ENCODE measurements at places on chromosomes 11 and 22.

DNA sequence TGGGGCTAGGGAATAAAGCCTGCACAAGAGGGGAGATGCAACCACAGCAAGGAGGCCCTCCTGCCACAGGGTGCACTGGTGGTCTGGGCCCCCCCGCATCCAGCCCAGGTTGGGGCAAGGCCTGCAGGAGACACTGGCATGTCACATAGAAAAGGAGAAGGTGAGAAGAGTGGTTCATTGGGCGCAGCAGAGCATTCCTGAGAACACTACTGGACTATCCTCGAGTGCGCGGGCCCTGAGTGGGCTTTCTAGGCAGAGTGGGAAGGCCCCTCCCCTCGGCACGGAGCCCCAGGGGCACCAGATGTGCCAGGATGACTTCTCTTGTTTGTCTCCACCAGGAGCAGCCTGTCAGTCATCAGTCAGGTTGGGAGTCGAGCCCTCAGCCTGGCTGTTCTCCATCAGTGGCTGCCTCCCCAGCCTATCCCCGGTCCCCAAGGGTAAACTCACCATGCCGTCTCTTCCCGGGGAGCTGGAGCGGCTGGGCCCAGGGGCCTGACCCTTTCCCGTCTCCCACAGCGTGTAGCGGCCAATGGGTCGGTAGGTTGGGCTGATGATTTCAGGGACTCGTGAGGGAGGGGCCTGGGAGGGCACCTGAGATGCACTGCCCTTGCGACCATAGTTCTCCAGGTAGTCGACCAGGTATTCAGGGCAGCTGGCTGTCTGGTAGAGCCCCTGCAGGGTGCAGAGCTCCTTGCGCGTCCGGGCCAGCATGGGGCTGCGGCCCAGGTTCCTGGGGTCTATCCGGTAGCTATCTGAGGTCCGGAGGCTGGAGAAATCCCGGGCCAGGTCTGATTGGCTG, 9.0 kb downstream of the USP2 start:
- no peak for DNase-seq

DNA sequence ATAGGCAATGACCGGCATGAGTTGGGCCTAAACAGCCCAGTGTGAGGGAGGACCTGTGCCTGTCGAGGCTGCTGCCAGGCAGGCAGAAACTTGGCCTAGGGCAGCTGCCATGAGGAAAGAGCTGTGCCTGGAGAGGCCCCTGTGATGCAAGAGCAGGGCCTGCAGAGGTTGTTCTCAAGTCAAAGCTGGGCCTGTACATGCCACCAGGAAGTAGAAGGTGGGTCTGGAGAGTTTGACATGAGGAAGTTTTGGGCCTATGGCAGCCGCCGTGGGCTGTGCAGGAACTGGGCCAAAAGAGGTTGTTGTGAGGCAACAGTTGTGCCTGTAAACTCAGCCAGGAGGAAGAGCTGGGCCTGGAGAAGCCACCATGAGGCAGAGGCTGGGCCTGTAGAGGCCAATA, 43.2 kb downstream of the OR4C45 start:
- DNase-seq: no peak

- no peak for DNase-seq
Measured at GRCh38 chr22:48327721-48328120, 1500.0 kb downstream of the BRD1 start.

- DNase-seq: no peak
Measured at GRCh38 chr11:59654893-59655292, 13.9 kb downstream of the PATL1 start.

DNA sequence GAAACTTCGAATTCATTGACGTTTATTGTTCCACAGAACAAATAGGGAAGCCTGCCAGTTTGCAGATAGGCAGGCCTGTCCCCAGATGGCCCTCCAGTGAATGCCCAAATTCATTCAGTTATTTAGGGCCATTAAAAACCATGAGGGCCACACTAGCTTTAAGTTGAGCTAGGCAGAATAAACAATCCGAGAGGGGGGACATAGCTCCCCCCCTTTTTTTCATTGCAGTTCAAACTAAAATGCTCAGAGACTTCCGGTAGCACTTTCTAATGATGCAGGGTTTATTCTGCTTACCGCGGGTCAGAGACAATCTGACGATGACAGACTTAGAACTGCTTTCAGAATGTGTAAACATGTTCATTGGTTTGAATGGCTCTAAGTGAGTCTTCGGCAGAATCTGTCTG, 72.0 kb downstream of the ZBTB16 start:
- DNase-seq: no peak

DNA sequence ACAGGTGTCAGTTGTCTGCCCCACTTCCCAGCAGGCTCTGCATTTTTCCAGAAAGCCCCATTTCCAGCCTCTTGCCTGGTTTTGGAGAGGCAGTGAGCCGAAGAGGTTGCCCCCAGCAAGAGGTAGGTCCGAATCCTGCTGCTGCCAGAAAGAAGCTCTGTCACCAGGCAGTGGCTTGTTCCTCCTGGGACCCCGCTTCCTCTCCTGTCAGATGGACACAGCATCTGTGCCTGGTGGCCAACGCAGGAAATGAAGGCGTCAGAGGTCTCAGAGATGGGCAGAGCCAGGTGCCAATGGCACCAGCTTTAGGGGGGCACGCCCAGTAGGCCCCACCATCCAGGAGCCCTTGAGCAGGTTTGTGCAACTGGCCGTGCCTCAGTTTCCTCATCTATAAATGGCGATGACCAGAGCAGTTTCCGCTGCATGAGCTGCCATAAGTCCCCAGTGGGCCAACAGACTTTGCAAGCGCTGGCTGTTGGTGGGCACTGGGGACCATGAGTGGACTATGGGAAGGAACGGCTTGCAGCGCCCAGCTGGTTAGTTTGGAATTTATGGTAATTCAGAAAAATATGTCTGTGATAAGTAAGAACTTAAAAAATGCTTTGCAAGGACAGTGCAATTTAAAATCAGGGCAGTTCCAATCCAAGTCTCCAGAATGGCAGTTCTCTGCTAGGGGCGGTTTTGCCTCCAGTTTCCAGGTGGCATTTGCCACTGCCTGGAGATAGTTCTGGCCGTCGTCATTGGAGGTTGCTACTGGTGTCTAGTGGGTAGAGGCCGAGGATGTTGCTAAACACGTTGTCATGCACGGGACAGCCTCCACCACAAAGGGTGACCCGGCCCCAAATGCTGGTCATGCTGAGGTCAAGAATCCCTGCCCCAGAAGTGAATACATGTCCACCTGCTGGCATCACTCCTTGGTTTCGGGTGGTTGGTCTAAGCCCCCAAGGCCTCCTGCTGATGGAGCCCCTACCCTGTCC, 2.3 kb upstream of the OSBPL5 start:
- DNase-seq: no peak

DNA sequence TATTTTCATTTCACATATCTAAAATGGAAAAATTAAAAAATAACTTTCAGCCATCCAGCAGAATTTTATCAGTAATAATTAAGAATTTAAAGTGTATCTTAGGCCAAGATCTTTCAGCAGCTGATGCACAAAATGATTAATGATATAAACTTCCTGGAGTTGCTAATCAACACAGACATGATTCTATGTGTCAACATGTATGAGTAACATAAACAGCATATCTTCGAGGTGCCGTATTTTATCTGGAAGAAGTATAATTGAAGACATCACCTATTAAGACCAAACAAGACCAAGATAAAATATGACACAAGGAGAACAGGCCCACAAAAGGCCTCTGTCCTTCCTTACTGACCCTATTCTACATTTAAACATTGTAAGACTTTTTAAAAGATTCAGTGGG, 45.2 kb downstream of the SLC5A12 start:
- DNase-seq: no peak

- no peak for DNase-seq
Measured at GRCh38 chr11:35780951-35781860, 118.6 kb downstream of the TRIM44 start.

- DNase-seq: no peak
Measured at GRCh38 chr11:128208329-128209137, 378.8 kb downstream of the ETS1 start.

DNA sequence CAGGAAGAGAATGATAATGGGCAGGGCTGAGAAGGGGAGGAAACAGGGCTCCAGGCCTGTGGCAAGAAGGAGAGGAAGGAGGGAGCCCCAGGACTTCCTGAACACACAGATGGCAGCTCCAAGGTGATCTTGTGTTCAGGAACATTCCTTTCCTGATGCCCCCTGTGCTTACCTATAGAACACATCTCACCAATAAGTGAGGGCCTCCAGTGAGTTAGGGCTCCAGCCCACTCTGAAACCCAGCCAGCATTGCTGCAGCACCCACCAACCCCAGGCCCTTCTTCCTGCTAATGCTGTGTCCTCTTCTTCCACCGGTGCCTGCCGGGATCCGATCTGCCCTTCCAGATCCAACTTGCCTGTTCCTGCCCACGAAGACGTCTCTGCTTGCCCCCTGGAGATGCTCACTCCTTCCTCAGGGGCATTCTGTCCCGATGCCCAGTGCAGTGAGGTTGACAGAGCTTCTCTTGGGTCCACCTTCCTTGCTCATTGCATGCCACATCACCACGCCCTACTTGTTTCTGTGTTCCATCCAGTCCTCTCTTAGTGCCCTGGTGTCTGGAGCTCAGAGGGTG, 17.4 kb downstream of the ANKK1 start:
- no peak for DNase-seq

DNA sequence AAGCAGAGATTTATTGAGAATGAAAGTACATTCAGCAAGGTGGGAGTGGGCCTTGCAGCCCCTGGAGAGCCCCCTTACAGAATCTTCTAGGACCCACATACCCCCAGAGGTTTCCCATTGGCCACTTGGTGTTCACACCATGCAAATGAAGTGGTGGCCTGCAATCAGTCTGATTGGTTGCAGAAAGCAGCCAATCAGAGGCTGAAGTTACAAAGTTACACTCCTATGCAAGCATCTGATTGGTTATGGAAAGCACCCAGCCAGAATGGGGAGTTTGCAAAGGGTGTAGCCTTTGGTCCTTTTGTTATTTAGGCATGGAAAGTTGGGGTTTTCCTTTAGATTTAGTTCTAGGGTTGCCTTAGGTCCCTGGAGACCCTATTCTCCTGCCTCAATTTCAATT, 34.9 kb downstream of the UVRAG start:
- DNase-seq: no peak

- no peak for DNase-seq
Measured at GRCh38 chr11:45815747-45816146, 10.8 kb downstream of the SLC35C1 start.

- no peak for DNase-seq
Measured at GRCh38 chr22:42732081-42732480, 11.4 kb upstream of the A4GALT start.

- DNase-seq: no peak
Measured at GRCh38 chr22:23227380-23227779, 47.1 kb downstream of the BCR start.

DNA sequence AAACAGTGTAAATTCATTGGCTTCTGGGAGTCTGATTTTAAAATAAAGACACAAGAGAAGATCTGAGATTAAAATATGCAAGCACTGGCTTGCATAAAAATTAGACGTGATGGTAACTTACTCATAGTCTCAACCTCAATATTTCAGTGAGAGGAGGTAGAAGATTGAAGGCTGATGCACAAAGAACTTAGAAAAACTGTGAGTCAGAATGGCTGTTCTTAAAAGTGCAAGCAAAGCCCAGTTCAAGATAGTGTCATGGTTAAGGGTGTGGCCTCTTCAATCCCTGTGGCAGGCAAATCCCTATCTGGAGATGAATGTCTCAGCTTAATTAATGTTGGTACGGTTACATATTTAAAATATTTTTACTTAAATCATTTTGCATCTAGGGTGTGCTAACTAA, 33.6 kb upstream of the FIBIN start:
- DNase-seq: no peak

- DNase-seq: no peak
Measured at GRCh38 chr22:36286096-36286957, 33.4 kb downstream of the APOL1 start.

GRCh38 chr11:69278091-69278867, 15.7 kb upstream of the MYEOV start:
- no peak for DNase-seq

GRCh38 chr22:32574411-32574810, 99.8 kb downstream of the FBXO7 start:
- DNase-seq: no peak

DNA sequence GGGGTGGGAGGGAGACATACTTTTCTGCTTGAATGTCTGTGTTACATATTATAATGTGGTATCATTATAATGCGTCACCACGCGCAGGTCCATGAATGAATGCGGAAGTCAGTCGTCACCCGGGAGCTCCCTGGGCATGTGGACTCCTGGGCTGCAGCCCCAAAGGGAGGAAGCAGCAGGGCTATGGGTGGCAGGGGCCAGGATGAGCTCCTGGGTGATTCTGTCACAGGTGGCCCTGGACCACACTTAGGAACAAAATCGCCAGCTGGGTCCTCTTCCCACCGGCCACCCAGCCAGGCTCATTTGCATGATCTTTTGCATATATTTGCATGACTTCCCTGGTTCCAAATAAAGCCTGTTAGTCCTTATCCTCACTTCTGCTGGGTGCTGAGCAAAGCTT, 51.2 kb downstream of the KCNJ4 start:
- no peak for DNase-seq

DNA sequence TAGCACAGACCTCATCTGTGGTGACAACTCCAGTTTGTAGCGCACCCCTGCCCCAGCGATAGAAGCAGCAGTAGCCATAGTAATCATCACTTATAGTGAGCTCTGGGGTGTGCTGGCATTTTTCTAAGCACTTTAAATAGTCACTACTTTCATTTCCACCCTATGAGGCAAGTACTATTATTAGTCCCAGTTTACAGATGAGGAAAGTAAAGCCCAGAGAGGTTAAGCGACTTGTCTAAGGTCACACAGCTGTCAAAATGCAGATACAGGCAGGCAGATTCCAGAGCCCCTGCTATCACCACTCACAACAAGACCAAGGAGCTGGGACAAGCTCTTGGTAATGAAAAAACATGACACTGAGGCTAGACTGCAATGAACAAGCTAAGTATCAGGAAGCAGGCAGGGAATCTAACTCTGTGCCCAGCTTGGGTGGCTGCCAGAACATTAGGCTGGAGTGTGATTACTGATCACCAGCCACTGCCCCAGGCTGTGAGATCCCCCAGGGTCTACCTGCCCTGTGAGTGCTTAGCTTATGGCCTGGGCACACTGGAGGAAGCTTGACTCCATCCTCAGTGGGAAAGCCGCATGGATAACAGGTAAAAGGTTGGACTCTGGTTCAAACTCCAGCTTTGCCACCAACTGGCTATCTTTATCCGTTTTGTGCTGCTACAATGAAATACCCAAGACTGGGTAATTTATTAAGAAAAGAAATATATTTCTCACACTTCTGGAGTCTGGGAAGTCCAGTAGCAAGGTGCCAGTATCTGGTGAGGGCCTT, 561.1 kb downstream of the MN1 start:
- DNase-seq: no peak

- DNase-seq: no peak
Measured at GRCh38 chr22:23219822-23220484, 39.6 kb downstream of the BCR start.

- DNase-seq: no peak
Measured at GRCh38 chr11:15334766-15335165, 220.0 kb downstream of the INSC start.

- no peak for DNase-seq
Measured at GRCh38 chr11:30567120-30567519, 19.0 kb downstream of the MPPED2 start.

- DNase-seq: no peak
Measured at GRCh38 chr11:46339816-46340215, 7.4 kb upstream of the DGKZ start.

- DNase-seq: no peak
Measured at GRCh38 chr22:46795140-46795539, 32.7 kb downstream of the TBC1D22A start.

GRCh38 chr11:64954201-64954600, 17.7 kb downstream of the MAJIN start:
- no peak for DNase-seq

- DNase-seq: no peak
Measured at GRCh38 chr11:63280920-63281319, 37.5 kb upstream of the SLC22A25 start.

GRCh38 chr11:86933891-86934581, 21.2 kb downstream of the FZD4 start:
- no peak for DNase-seq

Measured in GOT3 (cell line).